NCI-H1417 (cell line): ENCODE measurements at places on chromosomes 16 and 17.
A peak's percentile ranks its signal among the peaks of the same experiment; 100 is the strongest.

DNA sequence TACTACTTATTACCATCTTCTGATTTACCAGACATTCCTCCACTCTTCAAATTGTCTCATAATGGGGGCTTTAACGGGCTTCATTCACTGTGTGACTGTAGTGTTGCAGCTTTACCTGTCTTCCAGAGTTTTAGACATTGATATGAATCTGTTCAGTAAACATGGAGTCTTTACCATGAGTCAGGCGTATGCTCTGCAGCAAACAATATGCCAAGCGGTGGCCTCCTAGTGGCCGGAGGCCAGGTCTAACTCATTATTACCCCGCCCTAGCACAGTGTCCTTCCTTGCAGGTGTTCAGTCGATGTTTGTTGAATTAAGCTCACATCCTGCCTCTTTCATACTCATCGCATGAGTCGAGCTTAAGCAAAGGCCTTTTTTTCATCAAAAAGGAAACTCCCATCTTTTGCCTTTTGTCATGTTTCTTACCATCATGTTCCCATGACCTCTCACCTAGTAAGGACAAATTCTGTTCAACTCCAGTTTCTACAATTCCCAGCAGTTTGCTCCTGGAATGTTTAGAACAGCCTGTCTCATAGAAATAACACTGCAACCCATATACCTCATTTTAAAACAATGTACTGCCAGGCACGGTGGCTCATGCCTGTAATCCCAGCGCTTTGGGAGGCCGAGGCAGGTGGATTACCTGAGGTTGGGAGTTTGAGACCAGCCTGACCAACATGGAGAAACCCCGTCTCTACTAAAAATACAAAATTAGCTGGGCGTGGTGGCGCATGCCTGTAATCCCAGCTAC lies 39.4 kb downstream of the TUBD1 start:
- DNase-seq = no peak

- no peak for DNase-seq
Observed at GRCh38 chr17:13374203-13375143, 227.3 kb downstream of the HS3ST3A1 start.

- DNase-seq = no peak
Observed at GRCh38 chr17:61383689-61384201, 15.9 kb upstream of the TBX2 start.

DNA sequence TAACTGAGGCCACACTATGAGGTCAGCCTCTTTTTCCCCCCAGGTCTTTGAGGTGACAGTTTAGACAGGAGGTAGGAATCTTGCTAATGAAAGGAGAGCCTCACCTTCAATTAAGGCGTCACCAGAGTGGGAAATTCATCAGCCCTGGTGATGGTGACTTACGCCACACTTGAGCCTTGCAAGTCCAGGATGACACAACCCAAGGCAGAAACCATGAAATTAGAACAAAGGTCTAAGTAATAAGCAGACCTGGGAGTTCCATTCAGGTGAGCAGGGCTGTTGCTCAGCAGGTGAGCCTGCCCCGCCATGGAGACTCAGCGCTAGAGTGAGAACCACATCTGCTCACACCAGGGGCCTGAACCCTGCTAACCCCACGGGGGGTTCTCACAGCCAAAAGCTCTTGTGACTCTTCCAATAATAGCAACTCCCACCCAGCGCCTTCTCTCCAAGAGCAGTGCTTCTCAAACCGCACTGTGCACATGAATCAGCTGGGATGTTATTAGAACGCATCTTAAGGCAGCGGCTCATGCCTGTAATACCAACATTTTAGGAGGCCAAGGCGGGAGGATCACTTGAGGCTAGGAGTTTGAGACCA lies 28.7 kb upstream of the KIFC3 start:
- peak; percentile 18 for DNase-seq

DNA sequence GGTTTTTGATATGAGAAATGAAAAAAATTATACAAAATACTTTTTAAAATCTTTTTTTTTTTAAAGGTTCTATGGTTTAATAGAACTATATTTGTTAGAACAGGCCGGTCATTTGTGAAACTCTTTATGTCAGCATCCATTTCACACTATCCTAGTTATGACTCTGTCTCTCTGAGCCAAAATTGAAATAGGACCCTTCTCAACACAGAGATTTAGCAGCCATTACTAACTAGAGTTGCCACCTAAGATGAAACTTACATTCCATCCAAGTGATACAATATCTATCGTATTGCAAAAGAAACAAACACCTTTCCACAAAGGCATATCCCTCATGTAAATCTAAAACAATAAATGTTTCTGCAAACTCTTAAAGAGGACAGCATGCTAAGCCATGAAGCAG lies 249.8 kb downstream of the CDH11 start:
- no peak for DNase-seq

GRCh38 chr17:14068542-14069250 lies 608 bp upstream of the COX10 start:
- no peak for DNase-seq

DNA sequence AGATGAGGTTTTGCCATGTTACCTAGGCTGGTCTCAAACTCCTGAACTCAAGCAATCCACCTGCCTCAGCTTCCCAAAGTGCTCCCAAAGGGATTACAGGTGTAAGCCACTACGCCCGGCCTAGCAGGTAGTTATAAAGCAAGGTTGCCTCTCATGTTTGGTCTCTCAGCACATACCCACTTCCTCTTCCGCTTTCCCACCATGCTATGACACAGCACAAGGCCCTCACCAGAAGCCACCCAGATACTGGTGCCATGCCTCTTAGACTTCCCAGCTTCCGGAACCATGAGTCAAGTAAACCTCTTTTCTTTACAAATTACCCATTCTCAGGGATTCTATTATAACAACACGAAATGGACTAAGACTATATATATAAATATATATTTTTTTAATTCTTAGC lies 143.6 kb downstream of the COPRS start:
- DNase-seq = no peak

- no peak for DNase-seq
Observed at GRCh38 chr17:48152289-48152688, 44.7 kb downstream of the SNX11 start.

GRCh38 chr16:80997139-80997798 lies 9.4 kb downstream of the CMC2 start:
- no peak for DNase-seq
